ENCODE measurements at places on chromosomes 5 and 9.

DNA sequence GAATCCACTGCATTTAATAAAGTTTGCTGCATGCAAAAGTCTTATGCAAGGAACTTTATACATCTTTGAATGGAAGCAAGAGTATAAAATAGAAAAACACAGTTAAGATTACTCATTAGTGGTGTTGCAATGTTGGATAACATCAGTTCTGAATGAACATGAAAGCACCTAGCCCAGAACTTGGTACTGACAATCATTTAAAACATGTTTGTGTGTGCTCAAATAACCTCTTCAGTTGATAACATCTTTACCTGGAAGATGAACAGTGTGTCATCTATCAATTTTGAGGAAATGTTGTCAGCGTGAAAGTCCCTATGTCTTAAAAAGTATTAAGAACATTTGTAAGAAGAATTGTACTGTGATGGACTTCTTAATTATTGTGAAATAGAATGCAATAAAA, 370.4 kb upstream of the GRAMD2B start:
- no peak for DNase-seq

DNA sequence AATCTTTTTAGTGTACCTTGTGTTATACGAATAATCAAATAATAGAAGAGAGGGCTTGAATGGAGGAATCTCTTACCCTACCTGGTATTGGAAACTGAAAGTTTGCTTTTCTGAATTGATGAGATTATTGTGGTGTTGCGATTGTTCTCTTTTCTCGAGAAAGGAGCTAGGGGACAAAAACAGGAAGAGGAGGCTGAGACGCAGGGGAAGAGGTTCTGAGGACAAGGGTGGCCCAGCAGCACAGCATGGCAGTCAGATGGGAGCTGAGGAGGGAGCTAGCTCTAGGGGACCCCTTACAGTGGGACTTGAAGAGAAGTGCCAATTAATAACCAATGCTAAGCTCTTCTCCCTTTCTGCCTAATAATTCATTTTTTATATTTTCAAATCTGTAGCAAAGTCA, 183.3 kb upstream of the DMAC1 start:
- DNase-seq: no peak

- DNase-seq: no peak
Observed at GRCh38 chr9:130763331-130764171, 70.0 kb downstream of the EXOSC2 start.

DNA sequence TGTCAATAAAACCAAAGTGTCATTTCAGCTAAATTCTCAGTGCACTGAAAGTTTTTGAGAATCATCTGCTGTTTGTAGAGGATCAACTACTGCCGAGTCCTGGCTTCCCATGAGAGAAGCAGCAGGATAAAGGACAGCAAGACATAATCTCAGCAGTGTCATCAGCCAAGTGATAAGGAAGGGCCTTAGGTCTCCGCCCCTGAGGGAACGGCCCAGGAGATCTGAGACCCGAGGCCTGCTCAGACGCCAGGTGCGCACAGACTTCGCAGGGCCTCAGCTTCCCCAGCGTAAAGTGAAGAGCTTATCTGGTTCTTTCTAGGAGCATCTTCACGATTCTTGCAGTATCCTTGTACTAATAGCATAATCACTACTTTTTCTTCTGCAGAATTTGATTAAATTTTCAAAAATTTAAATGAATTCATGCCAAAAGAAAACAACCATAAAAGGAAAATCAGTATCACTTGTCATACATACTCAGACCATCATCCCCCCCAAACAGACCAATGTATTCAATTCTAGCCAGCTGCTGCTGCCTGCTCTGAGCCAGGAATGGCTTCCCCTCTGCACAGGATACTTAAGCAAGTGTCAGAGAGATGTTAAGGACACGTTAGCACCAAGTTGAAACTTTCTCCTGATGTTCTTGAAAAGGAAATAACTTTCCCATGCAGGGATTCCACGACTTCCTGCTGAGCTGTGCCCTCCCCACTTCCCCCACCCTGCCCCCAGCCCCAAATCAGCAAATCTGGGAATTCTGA, 2.2 kb downstream of the GFPT2 start:
- DNase-seq: no peak

All from sciatic nerve (tissue), 2 donors.